ENCODE measurements at places on chromosomes 5 and 9.

DNA sequence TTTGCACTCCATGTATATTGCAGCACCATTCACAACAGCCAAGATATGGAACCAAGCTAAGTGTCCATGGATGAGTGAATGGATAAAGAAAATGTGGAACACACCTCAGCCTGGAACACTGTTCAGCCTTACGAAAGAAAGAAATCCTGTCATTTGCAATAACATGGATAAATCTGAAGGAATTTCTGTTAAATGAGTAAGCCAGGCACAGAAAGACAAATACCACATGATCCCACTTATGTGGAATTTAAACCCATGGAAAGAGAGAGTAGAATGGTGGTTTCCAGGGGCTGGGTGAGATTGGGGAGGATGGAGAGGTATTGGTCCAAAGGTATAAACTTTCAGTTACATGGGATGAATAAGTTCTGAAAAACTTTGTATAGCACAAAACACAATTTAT, 228.9 kb upstream of the CD180 start:
- DNase-seq, result peak; percentile 29

DNA sequence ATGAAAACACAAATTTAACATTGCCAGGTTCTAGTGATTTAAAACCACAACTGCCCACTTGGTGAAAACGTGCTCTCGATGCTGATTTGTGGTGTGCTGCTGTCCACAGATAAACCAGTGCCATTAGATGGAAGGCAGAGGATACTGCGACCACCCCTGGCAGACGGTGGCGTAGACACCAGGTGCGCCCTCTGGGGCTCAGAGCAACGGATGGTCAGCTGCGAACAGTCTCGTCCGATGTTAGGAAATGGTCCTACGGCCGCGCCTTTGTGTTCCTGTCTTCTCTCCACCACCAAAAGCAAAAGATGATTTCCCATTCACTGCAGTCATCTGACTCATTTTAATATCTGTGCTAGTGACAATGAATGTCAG, 43.2 kb downstream of the UBE2QL1 start:
- no peak for DNase-seq

- DNase-seq, result peak; percentile 11
These were observed at the start of gene GFRA3 for GRCh38 chr5:138274189-138274853. GFRA3 (minus strand) TSS chr5:138274621; CDS start chr5:138274424, 197 bp downstream.

DNA sequence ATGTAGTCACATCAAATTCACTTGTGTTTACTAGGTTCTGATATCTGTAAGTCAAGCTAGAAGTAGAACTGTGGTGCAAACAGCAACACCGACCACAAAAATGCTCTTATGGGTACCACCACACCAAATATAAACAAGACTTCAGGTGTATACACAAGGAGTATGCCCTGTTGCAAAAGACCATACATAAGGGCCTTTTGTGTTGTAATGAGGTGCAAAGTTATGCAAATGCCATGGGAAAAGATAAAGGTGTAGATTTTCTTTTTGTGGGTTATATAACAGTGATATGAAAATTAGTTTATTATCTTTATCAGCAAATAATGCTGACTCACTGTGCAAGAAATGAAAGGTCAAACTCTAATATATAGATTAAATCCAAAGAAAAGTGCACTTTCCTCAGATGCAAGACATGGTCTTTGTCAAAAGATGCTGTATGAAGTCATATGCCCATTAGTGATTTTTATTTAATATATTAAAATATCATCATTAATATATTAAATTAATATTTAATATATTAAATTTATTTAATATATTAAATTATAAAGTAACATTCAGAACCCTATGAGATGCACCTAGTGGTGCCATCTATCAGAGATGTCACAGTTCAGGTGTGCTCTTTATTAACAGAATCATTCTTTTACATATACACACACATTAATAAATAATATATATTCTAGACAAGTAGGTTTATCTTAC, 26.7 kb upstream of the ALDH1A1 start:
- no peak for DNase-seq

DNA sequence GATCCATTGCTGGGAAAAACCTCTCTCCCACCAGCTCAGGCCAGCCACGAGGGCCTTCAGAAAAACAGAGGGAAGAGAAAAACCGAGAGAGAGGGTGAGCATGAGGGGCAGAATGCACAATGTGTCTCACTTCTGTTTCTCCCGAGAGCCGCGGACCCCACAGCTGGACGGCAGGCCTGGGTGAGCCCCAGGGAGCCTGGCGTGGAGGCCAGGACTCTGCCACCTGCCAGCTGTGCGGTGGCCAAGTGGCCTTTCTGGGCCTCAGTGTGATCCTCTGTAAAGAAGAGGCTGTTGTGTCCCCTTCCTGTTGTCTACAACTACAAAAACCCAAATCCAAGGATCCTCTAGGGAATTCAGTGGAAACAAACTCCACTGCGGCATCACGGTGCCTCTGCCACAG, 179.3 kb downstream of the PAX5 start:
- DNase-seq, result no peak
